ENCODE measurements at places on chromosomes 1 and 21. TPM values are rescaled to one million over a fixed set of nuclear protein-coding genes. Genes with fewer than 3 reads are reported as not detected.

- no peak for DNase-seq
Observed at GRCh38 chr1:228939001-228939691, 203.9 kb downstream of the RHOU start.

GRCh38 chr1:89637496-89637895 lies 4.6 kb downstream of the LRRC8C start:
- no peak for DNase-seq

DNA sequence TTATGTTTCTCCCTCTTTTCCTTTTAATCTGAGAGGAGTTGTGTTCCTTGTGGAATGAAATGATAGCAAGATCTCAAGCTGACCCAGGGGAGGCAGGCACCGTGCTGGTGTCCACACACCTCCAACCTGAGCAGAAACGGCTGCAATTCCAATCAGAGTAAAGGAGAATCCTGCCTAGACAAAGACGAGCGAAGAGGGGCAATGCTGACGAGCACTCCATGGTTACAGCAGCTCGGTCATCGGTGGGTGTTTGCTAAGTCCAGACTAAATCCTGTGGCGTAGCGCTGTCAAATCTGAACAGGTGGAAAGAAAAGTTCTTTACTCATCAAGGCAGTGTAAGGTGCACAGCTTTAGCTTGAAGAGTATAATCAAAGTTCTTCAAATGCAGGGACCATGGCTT lies 74.8 kb downstream of the PLD5 start:
- DNase-seq, result no peak

The TNFRSF14 gene
- total RNA-seq, result 16.8 TPM

- DNase-seq, result no peak
Observed at GRCh38 chr1:30508611-30509010, 214.8 kb downstream of the MATN1 start.

Measured in kidney epithelial cell (primary cell).